ENCODE measurements at places on chromosomes 2 and 18.
A peak's percentile ranks its signal among the peaks of the same experiment; 100 is the strongest.

DNA sequence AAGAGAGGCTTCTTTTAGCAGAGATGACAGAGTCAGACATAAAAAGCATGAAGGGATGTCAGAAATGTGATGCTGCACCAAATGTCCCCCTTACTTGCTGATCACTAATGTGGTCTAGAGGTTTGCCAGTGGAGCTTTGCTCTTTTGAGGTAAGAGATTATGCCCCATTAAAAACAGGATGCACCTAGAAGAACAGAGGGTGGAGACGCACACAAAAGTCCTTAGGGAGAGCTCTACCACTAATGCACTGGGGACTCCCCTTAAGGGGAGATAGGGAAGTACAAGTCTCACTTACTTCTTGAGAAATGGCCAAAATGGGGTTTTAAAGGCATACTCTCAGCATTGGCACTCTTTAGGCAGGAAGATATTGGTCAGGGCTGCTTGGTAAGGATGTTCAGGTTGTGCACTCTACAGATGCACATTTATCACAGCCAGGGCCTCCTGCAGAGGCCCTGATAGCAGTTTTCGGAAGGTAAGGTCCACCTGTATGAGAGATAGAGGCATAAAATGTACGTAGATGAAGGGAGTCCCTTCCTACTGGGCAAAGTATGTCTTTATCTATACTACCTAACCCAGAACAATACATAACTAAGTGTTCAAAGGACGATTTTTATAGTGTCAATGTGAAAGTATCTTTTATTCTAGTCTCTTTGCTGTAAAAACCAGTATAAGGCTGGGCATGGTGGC lies 17.0 kb upstream of the SCYGR1 start:
- no peak for DNase-seq

DNA sequence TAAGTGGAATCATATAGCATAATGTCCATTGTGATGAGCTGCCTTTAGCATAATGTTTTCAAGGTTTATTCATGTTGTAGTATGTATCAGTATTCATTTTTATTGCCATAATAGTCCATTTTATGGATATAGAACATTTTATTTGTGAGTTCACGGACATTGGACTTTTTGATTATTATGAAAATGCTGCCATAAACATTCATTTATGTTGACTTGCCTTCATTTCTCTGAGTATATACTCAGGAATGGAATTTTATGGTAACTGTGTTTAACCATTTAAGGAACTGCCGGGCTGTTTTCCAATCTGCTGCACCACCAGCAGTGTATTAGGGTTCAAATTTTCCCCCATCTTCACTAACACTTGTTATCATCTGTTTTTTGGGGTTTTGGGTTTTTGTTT lies 12.2 kb downstream of the CREB1 start:
- DNase-seq, result no peak

GRCh38 chr18:76368976-76369375 lies 126.1 kb downstream of the ZNF516 start:
- no peak for DNase-seq

DNA sequence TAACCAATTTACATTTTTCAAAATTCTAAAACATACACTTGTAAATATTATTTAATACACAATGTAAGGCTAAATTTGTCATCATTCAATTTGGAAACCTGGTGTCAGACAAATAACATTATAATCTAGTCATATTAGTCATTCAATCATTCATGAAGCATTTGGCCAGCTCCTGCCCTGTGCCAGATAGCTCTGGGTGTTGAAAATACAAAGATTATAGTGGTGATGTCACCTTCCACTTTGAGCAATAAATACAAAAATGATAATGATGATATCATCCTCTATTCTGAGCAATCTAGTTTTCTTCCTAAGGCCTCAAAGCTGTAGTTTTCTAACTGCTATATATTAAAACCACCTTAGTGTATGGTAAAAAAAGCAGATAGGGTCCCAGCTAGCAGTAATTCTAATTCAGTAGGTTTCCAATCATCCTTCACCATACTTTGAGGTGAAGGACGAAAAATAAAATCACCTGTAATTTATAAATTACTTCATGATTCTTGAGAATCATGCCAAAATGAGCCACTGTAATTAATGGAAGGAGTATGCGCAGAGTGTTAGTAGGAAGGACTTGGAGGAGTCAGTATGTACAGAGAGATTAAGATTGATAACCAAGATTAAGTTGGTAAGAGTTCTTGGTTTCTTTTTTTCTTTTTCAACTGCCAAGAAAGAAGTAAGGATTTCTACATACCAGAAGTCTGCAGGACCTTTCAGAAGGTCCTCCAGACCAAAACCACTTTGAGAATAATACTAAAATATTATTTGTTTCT lies 23.2 kb downstream of the MEMO1 start:
- DNase-seq, result peak; percentile 72

DNA sequence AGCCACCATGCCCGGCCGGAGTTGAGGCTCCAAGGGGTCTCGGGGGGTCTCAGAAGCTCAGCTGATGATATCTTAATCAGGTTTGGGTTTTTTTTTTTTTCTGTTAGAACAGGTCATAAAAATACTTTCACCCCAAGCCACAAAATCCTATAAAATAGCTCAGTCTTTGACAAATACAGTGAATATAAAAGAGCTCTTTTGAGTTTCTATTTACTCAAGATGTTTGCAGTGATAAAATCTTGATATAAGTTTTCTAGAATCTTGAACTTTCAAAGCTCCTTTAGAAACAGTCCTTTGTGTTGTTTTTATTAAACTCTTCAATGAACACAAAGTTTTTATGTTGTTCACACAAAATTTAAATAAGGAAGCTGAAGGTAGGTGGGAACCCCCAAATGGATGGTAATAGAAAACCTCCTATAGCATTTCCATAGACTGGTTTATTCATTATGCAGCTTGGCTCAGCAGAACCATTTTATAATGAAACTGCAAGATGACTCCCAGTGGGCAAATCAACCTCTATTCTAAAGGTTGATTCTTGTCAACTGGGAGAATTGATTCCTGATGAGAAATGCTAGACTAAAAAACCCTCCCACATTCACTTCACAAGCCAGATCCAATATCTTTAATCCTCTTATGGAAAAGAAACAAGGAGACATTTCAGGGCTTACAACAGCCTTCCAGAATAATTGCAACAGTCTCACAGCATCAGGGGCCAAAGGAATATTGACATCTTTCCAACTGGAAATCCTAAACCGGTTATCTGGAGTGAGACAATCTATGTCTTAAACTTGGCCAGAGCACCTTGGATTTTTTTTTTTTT lies 13.6 kb upstream of the NARS1 start:
- no peak for DNase-seq

DNA sequence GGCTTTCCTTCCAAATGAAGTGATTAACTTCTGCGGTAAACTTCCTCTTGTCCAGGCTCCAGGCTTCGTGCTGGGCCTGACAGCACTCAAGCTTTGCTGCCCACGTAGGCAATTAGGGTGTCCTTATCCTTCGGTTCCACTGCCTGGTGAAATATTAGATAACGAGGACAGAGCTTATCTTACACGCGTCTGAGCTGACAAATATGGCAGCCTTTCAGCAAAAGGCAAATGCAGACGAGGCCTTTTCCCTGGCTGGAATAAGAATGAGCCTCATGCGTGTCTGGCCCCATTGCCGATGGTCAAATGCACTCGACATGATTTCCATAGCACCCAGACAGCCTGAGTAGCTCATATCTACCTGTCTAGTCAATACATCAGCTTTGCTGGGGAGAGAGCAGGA lies 141.5 kb downstream of the FAM210A start:
- no peak for DNase-seq

DNA sequence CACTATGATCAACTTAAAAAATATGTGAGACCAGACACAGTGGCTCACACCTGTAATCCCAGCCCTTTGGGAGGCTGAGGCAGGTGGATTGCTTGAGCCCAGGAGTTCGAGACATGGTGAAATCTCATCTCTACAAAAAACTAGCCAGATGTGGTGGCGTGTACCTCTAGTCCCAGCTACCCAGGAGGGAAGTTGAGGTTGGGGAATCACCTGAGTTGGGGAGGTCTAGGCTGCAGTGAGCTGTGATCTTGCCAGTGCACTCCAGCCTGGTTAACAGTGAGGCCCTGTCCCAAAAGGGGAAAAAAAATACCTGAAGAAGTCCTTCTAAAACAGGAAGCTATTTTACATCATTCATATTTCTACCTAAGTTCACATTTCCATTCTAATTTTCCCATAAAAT lies 144.0 kb downstream of the EML6 start:
- no peak for DNase-seq

- DNase-seq, result no peak
Measured at GRCh38 chr2:128413718-128414341, 95.2 kb upstream of the HS6ST1 start.

- DNase-seq, result no peak
Measured at GRCh38 chr2:171316755-171317337, 116.9 kb downstream of the METTL8 start.

GRCh38 chr2:227865291-227865690 lies 6.1 kb upstream of the DAW1 start:
- peak; percentile 40 for DNase-seq

GRCh38 chr18:26686532-26686931 lies 138.2 kb upstream of the KCTD1 start:
- no peak for DNase-seq

- no peak for DNase-seq
Measured at GRCh38 chr18:80201739-80202138, 45.6 kb downstream of the PARD6G start.

- no peak for DNase-seq
Measured at GRCh38 chr2:188819792-188820191, 154.4 kb upstream of the COL3A1 start.

DNA sequence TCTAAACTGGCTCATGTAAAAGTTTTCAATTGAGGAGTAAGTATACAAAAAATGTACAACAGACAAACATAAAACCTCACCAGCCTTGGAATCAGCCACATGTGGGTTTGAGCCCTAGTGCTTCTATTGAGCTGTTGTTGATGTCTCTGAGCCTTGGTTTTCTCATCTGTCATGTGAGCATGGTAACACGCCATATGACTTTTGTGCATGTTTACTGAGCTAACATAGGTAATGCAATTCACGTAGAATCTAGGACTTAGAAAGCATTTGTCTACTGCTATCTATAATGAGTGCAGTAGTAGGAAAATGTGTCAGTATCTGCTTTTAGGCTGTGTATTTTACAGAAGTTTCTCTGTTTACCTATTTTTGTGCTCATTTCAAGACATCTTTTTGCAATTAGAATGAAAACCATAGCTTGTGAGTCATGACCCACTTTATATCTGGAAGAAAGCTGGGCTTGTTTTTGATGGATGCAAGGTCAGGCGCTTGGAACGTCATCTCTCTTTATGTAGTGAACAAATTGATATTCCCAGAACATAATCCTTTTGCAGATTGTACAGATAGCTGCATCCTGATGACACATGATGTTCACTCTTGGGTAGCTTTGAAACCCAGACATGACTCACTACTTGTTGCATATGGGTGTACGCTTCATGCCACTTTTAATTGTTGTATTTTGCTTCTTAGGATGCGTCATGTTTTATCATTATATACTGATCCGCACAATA lies 94.3 kb downstream of the RNF144A start:
- no peak for DNase-seq

- DNase-seq, result peak; percentile 10
Measured at GRCh38 chr2:119469661-119470297, 38.1 kb downstream of the TMEM37 start.

GRCh38 chr2:46278952-46279351 lies 18.3 kb upstream of the EPAS1 start:
- DNase-seq, result no peak

DNA sequence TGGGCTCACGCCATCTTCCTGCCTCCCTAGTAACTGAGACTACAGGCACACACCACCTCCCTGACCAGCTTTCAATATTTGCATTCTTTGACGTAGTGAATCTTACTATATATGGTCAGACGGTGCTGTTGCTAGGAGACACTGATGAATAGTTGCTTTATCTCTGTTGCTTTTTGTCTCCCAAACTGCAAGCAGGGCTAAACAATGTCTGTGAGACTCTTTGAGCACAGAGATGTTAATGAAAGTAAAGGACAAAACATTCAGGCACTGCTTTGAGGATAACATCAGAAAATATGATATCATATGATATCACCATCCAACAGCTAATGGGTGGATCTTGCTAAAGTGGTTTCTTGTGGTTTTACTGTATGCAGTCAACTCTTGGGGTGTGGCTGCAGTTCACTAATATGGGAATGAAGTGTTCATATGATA lies 43.0 kb downstream of the EMILIN2 start:
- no peak for DNase-seq

DNA sequence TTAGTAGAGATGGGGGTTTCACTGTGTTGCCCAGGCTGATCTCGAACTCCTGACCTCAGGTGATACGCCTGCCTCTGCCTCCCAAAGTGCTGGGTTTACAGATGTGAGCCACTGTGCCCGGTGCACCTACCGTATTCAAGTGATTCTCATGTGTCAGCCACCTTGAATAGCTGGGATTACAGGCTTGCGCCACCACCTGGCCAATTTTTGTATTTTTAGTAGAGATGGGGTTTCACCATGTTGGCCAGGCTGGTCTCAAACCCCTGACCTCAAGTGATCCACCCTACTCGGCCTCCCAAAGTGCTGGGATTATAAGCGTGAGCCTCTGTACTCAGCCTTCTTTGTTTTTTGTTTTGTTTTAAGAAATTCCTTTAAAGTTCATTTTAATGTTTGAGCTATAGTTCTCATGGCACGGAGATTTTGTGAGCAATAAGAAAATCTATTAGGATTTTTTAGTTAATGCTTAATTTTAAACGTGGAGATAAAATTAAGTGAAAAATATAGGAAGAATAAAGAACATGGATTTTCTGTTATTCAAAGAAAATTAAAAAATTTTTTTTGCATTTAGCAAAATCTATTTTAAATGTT lies 242.6 kb downstream of the PHLPP1 start:
- DNase-seq, result peak; percentile 39

- no peak for DNase-seq
Measured at GRCh38 chr2:55311444-55311870, 42.4 kb upstream of the MTIF2 start.

DNA sequence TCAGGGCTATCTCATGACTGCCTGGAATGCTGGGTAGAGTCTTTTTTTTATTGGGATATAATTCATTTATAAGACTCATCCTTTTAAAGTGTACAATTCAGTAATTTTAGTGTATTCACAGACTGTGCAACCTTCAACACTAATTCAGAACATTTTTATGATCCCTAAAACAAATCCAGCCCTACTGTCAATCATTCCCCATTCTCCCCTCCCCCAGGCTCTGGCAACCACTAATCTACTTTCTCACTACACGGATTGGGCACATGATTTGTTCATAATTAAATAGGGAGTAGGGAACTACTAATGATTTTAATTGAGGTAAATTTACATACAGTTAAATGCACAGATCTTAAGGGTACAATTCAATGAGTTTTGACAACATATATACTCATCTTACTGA lies 225.7 kb downstream of the CDCA7 start:
- no peak for DNase-seq

GRCh38 chr2:45942237-45942738 lies 290.8 kb downstream of the PRKCE start:
- no peak for DNase-seq
